ENCODE measurements at places on chromosomes 12 and 14.

DNA sequence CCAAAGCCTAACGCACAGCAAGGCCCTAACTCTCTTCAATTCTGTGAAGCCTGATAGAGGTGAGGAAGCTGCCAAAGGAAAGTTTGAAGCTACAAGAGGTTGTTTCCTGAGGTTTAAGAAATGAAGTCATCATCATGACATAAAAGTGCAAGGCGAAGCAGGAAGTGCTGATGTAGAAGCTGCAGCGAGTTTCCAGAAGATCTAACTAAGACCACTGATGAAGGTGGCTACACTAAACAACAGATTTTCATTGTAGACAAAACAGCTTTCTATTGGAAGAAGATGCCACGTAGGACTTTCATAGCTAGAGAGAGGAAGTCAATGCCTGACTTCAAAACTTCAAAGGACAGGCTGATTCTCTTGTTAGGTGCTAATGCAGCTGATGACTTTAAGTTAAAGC, 385.6 kb upstream of the OR4E1 start:
- no peak for DNase-seq

- DNase-seq, result no peak
Measured at GRCh38 chr12:4742416-4742970, 22.3 kb downstream of the GALNT8 start.

- DNase-seq, result no peak
Measured at GRCh38 chr14:75612157-75612556, 33.7 kb downstream of the FLVCR2 start.

DNA sequence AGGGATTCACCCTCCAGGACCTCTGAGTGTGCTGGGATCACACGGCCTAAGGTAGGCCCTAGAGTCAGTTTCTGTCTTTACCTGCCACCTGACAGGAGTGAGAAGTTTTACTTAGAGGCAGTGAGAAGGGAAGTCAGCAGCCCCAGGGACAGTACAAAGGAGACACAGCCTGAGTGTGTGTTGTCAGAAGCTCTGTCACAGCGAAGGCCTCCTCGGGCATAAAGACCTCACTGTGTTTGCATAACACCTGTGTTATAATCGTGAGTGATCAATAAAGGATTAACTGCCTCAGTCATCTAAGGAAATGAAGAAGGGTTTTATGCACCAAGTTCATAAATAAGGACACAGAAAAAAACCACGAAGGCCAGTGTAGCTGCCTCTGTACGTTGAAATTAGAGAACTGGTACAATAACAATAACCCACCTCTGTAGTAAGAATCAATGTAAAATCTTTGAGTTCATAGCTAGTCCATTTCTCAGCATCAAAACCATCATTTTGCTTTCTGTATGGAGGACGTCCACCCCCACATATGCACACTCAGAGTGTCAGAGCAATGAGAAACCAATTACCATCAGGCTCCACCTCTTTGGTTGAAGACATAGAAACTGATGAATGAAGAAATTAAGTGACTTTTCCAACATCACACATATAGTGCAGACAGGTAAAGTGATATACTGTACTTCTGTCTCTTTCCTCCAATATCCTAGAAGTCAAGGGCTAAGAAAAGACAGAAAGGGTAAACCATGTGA, 159.3 kb downstream of the DAD1 start:
- no peak for DNase-seq

DNA sequence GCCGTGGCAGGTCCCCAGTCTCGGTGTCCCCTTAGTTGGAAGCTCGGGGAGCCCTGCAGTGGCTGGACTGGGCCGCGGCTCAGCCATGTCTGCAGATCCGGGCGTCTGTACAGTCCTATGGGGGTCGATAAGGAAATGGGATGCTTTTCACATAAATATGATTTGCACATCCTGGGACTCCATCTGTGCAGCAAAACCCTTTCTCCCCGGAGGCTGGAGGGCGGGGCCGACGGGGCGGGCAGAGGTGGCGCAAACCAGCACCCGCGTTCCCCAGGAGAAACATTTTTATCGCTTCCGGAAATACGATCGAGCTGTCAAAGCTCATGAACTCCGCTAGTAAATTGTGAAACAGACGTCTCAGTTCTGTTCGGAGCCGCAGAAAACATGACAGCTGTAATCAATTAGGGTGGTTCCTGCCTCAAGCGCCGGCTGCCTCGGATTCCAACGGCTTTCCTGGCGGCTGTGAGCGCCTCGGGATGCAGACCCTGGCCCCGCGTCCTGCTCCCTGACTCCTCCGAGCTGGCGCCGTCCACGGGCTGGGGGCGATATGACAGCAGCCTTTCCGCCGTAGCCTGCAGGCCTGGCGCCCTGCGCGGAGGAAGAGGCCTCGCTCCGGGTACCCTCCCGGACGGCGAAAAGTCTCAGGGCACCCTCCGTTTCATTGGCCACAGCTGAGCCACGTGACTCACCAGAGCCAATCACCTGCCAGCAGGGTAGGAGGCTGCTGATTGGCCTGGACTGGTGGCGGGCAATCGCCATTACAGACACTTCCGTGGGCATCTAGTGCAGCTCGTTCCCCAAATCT, 23.0 kb downstream of the DIO3 start:
- DNase-seq, result no peak

- no peak for DNase-seq
Measured at GRCh38 chr12:20011200-20011599, 357.1 kb upstream of the PDE3A start.

DNA sequence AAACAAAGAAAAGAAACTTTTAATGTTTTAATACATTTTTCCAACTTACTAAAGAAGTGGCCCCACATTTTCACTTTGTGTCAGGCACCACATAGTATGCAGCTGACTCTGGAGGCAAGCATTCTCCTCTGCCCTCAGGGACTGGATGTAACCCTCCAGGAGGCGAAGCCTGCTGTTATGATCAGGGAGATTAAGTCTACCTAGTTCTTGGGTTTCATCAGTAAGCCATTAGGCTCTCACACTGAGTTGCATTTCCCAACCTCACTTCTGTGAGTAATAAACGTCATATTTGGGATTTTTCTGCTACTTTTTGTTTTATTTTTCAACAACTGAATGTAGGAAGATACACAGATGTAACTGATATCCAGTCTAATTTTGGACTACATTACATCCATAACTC, 101.2 kb upstream of the LRFN5 start:
- DNase-seq, result no peak

- DNase-seq, result no peak
Measured at GRCh38 chr14:57390806-57391516, 575 bp downstream of the NAA30 start.

DNA sequence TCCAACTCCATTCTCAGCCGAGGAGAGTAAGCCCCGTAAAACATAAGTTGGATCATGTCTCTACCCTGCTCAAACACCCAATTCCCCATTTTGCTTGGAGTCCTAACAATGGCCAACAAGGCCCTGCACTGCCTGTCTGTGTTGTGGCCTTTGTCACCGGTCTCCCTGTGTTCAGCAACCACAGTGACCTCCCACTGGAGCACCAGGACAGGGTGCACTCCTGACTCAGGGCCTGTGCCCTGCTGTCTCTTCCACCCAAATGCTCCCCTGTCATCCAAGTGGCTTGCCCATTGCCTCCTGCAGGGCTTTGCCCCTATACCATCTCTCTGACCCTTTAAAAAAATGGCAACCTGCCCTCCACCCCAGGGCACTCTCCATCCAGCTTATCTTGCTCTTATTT, 4.4 kb upstream of the KRT85 start:
- DNase-seq, result no peak

- DNase-seq, result peak; percentile 8
Measured at GRCh38 chr14:68076451-68076850, 256.9 kb downstream of the RAD51B start.

- no peak for DNase-seq
Measured at GRCh38 chr12:25264114-25264513, 13.4 kb upstream of the KRAS start.

DNA sequence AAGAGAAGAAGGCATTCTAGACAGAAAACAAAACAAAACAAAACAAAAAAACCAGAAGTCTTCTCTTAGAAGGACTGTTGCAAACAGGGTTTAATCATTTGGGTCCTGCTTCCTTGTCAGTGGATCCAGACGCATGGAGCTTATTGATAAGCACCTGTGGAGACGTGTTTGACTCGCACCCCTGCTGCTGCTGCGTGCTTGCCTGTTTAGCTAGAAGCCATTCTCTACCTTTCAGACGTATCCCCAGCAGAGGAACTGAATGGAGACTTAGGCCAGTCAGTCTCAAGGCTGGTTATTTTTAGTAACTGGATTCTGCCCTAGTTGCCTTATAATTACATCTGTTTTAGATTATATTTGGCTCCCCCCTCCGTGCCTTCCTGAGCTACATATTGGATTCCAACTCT, 186.1 kb upstream of the EEA1 start:
- no peak for DNase-seq

GRCh38 chr12:125492354-125493270, 427.4 kb downstream of the AACS start:
- DNase-seq, result no peak

DNA sequence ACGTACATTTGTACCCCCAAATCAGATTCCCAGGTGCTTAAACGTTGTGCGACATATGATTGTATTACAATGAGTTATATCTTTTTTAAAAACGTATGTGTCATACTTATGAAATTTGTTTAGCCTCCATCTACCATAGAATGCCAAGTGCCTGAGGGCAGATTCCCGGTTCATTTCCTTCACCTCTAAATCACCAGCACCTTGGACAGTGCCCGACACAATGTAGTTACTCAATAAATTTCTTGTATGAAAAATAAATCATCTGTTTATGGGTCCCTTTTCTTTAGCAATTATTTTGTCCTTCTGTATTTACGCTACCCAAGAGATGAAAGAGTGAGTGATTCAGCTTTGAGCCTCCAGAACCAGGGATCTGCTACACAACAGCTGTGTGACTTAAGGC, 157.4 kb downstream of the TBX5 start:
- DNase-seq, result no peak

- no peak for DNase-seq
Measured at GRCh38 chr12:3219233-3219632, 142.1 kb downstream of the TSPAN9 start.

DNA sequence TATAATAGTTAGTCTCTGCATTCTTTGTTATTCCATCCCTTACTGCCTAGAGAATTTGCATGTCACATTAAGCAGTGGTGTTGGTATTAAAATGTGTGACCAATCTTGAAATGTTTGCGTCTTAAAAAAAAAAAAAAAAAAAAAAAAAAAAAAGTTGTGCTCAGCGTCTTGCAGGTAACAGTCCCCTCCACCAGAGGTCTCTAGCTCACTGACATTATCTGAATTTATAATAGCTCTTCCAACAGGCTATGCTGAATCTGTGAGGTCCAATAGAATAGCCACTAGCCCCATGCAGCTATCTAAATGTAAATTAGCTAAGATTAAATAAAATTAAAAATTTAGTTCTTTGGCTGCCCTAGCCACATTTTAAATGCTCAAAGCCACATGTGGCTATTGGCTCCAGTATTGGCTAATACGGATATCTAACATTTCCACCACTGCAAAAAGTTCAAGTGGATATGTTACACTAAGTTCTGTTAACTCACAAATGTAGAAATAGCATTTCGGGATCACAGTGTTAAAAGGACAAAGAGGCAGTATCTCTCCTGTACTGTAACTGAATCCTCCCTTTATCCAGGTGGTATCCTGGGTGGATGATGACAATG, 28.7 kb downstream of the NKX2-8 start:
- no peak for DNase-seq

DNA sequence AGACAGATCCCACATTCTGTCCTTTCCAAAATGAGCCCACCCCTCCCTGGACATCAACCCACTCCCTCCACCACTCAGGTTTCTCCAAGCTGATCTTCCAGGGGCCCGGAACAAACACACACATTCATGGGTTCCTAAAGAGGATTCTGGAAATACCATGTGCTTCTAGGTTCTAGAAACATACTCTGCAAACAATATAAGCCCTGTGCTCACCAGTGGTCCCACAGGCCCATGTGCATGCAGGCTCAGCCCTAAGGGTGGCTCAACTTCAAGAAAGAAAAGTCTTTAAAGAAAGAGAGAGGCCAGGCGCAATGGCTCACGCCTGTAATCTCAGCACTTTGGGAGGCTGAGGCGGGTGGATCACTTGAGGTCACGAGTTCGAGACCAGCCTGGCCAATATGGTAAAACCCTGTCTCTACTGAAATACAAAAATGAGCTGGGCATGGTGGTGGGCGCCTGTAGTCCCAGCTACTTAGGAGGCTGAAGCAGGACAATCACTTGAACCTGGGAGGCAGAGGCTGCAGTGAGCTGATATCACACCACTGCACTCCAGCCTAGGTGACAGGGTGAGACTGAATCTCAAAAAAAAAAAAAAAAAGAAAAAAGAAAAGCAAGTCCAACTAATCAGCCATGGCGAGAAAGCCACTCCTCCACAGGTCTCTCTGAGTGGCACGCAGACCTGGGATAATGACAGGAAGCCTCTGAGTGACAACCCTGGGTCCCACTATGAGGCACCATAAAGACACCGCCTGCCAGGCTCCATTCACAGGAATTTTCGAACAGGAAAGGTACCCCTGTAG, 59.5 kb upstream of the PNMA1 start:
- no peak for DNase-seq

GRCh38 chr12:131264635-131265034, 310.9 kb downstream of the ADGRD1 start:
- DNase-seq, result no peak

GRCh38 chr12:3717283-3717898, 35.5 kb downstream of the CRACR2A start:
- no peak for DNase-seq

DNA sequence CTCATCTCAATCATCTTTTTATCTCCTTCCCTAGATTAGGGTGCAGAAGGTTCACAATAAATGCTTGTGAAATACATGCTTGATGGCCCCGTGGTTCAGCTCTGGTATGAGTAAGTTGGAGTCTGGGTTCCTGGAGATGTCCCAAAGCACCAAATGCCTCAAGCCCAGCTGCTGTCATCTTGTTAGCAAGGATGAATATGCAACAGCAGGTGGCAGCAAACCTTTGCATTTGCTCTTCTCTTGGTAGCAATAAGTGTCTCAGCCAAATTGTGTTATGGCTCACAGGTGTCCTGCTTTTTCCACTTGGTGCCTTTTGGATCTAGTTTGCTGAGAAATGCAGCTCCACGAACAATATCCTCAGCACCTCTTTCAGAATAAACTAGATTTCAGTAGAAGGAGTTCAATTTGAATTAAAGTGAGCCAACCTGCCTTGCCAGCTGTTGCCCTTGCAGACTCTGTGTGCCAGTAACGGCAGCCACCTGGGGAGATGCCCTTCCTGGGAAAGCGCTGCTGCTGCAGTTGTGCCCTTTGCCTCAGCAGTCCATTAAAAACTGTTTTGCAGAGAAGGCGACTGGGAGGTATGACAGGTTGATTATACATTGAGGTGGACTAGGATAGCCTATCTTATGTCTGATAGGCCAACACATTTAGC, 417.3 kb downstream of the SNAPC1 start:
- DNase-seq, result peak; percentile 39

- DNase-seq, result no peak
Measured at GRCh38 chr14:103311171-103311997, 22.7 kb upstream of the EIF5 start.

DNA sequence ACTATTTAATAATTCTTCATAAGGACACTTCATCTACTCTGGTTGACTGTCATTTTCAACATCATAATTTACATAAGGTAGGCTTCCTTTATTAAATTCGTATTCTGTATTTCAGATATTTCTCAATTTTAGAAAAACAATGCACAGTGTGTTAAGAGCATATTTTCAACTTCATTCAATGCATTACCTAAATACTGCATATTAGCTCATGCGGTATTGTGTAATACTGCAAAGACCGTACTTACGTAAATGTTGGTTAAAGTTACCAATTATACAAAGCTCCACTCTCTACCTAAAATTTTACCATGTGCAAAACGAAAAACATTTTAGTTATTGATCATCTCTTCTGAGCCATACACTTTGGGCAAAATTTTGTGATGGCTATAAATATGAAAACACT, 62.8 kb downstream of the EXOC5 start:
- DNase-seq, result no peak
